Fibroblast of skin of back (primary cell): ENCODE measurements at places on chromosomes 5 and 9.

DNA sequence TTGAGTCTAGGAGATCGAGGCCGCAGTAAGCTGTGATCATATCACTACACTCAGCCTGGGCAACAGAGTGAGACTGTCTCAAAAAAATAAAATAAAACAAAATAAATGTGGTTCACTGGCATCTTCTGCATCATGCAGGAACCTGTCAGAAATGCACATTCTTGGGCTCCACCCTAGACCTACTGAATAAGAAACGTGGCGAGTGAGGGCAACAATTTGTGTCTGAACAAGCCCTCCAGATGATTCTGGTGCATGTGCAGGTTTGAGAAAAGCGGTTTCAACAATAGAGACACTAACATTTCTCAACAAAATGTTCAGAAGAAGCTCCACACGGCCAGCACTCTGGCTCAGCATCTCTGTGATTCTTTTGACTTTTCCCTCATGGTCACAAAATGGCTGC lies 42.8 kb upstream of the CPEB4 start:
- DNase-seq: no peak

DNA sequence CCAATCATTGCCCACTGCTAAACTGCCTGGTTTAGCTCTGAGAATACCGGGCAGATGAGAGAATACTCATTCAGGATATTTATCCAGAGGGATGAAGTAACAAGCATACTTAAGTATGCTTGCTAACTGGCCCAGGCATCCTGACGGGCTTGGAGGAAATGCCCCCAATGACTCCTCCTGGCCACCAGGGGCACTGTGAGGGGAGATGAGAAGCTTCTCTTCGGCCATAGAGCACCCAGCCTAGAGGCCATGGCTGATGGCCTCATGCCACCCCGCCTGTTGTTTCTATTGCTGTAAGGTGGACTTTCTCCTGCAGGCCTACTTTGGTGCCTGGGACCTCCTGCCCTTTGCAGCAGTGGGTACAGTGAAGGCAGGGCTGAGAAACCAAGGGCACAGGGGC lies 134.5 kb upstream of the FSTL4 start:
- DNase-seq: no peak

DNA sequence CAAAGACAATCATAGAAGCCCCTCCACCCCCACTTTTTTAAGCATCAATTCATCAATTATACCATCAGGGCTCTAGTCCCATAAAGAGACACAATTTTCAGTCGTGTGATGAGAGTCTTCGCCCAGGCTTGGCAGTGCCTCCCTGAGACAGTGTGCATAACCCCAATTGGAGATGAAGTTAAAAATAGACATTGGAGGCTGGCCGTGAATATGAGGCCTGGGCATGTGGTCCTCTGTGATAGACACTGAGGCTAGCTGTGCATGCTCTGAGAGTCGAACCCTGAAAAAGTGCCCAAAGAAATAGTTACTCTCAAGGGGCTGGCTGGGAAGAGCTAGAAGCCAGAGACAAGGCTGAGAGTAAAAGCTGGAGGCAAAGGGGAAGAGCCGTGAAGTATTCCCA lies 248.6 kb upstream of the NR4A3 start:
- DNase-seq: no peak

DNA sequence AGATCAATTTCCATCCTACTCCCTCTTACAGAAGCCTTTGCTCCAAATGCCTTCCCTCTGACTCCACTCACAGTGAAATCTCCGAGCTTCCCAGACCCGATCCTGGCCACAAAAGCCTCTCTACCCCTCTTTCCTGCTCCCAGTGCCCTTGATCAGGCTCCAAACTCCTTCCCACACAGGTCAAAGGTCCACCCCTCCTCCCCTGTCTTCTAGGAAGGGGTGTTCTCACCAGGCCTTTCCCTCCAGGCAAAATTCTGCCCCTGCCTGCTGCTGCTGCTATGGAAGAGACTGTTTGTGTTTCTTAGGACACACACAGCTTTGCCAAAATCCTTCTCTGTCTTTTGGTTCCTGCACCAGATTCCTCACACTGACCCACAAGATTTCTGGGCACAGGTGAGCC lies 85.8 kb upstream of the ALDH1A1 start:
- DNase-seq: no peak

- no peak for DNase-seq
These were observed 70.3 kb upstream of the TRPM3 start for GRCh38 chr9:71191708-71192107.

DNA sequence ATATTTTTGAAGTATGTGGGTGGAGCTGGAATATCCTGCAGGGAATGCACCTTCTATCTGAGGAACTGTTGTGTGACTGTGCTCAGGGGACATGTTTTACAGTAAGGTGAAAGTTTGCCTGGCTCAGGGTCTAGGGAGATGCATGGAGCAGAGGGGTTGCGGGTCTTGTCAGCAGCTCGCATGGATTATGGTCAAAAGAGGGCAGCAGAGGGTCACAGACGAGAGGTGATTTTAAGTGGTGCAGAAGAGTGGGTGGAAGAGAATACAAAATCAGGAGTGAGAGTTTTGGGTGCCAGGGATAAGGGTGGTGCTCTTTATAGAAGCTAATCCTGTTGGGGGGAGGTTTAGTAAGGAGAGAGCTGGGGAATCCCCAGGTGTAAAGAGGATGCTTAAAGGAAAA lies 53.5 kb upstream of the GRIN3A start:
- peak; percentile 33 for DNase-seq

GRCh38 chr5:82719368-82719767 lies 357.8 kb downstream of the TMEM167A start:
- DNase-seq: peak; percentile 28
